Adipocyte (in vitro differentiated cells): ENCODE measurements at places on chromosomes 1 and 21.

DNA sequence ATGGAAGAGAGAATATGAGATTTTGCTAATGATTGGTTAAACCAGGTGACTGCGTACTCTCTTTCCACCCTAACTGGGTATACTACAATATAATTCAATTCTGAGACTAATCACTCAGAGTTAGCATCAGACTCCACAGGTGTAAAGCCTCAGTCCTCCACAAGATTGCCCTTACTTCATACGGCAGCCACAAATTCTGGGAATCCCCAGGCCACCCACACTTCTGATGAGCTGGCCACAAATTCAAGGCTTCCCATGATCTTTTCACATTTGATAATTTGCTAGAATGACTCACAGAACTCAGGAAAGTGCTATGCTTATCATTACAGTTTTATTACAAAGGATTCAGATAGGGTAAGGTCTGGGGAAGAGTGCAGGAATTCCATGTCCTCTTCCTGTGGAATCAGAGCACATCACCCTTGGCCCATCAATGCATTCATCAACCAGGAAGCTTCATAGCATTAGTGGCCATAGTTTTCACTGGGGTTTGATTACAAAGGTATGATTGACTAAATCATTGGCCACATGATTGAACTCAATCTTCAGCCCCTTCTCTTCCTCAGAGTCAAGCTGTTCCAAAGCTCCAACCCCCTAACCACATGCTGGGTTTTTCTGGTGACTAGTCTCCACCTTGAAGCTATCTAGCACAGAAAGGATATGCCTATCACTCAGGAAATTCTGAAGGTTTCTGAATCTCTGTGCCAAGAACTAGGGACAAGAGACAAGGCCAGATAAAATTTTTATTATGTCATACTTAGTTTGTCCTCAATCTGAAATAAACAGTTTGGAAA lies 131.7 kb downstream of the HHIPL2 start:
- no peak for DNase-seq

DNA sequence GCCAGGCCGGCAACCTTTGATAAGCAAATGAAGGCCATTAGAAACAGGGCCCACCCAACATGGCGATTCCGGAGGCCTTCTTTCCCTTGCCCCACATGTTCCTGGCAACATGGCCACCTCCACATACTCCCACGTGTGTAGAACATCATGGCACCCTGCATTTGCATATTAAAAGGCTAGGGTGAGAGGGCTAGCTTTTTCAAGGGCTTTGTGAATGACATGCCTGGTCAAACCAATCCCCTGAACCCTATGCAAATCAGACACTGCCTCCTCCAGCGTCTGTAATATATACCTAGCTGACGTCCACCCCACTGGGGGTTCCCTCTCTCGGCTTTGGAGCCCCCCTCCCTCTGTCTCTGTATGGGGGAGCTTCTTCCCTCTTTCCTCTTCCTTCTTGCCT lies 1.6 kb downstream of the ADCY10 start:
- DNase-seq = no peak

GRCh38 chr1:74952786-74953185 lies 181.4 kb upstream of the LHX8 start:
- DNase-seq = no peak

GRCh38 chr1:30325999-30326398 lies 397.4 kb downstream of the MATN1 start:
- no peak for DNase-seq

- no peak for DNase-seq
Measured at GRCh38 chr1:15428815-15429435, 9.3 kb upstream of the CTRC start.

- no peak for DNase-seq
Measured at GRCh38 chr1:154666051-154666790, 58.2 kb upstream of the ADAR start.
